Activated naive CD4-positive, alpha-beta T cell (primary cell): ENCODE measurements at places on chromosomes 1 and 21.

DNA sequence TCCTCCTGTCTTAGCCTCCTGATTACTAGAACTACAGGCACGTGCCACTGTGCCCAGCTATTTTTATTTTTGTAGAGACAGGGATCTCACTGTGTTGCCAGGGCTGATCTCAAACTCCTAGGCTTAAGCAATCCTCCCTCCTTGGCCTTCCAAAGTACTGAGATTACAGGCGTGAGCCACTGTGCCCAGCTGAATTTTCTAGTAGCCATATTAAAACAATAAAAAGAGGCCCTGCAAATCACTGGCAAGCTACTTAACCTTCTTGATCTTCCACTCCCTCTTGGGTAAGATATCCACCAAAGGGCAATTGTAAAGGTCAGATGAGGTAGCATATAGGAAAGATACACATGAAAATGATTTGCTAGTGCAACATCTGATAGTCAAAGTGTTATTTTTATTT lies 65.6 kb upstream of the SRSF10 start:
- DNase-seq, result no peak

DNA sequence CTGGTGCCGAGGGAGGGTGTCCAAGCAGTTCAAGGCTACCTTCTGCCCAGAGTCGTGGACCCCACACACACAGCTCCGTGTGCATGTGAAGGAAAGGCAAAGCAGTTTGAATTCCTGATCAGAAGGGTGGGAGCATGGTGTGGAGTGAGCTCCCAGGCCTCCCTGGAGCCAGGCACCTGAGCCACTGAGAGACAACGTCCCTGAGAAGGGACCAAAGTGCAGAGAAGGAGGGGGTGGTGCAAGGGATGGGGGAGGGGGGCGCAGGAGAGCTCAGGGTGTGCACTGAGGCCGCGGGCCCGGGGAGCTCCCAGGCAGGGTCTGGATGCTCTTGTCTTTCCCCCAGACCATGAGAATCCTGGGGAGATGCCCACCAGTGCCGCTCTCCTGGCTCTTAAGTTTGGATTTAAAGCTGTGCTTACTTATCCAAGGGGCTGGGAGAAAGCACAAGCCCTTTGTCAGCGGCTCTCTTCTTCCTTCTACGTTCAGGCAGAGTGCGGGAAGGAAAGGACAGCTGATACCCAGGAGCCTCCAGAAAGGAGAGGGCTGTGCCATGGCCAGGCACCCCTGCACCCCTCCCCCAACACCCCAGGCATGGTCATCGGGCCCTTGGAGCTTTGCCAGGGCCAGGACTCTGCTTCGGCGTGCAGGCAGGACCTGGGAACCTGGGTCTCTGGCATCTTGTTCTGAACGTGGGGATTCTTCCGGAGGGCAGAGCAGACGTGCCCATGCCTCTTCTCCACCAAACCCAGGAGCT lies 24.1 kb downstream of the ACTA1 start:
- no peak for DNase-seq

DNA sequence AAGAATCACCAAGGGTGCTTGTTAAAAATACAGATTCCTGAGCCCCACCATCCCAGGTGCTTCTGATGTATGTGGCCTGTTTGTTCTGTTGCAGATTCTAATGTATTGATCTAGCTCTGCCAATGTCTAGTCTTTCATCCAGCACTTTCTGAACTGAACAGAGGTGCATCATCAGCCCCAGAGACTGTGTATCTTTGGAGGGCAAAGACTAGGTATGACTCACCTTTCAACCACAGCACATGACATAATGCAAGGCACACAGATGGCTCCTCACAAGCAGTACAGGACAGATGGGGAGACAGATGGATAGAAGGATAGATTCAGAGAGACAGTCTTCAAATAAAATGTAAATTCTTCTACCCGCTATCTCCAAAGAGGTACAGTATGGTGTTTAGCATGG lies 32.3 kb downstream of the CD58 start:
- DNase-seq, result no peak

GRCh38 chr1:225368036-225368552 lies 59.7 kb downstream of the LBR start:
- no peak for DNase-seq

DNA sequence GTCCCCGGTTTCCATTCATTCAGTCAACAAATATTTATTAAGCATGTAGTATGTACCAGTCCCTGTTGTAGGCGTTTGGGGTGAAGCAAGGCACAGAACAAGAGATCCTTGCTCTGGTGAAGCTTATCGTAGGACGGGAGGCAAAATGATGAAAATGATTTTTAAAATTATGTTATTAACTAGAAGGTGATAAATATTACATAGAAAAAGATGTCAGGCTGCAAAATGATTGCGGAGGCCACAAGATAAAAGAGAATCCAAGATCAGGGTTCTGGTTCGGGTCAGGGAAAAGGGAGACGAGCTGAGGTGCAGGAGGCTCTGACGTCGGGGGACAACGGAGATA lies 602 bp upstream of the CGN start:
- DNase-seq, result no peak

- no peak for DNase-seq
Measured at GRCh38 chr1:155125511-155125945, 2.1 kb upstream of the EFNA1 start.

DNA sequence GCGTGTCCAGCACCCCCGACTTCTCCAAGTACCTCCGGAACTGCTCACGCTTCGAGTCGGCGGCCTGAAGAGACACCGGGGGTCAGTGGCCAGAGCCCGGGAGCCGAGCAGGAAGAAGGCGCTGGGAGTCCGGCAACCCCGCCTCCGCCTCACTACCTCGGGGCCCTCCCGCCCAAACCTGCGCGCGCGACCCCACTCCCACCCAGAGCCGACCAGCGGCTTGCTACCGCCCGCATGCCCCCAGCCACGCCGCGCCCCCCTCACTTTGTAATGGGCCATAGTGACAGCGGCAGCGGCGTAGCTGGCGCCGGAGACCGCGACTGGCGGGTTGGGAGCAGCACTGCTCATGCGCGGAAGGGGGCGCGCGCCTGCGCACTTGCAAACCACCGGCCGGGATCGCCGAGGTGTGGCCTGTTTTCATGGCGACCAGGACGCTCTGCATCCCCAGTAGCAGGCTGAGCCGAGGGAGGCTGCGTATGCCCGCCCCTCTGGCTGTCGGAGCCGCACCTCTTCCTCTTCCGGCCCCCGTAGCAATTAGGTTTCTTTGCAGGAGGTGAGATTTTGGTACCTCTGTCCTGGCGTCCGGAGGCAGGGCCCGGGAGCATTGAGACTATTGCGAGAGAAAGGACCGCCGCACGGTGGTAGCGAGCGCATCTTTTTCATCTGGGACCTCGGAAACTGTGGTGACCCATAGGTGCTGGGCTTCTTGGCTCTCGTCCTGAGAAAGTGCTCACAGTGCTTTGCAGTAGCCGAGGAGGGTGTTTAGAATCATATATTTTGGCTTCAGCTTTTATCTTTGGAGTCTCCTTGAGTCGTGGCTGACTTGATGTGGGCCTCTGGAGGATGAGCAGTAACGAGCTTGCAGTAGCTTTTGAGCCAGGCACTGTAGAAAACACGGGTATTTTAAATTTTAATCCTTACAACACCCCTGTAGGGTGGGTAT lies at the start of gene MYCBP:
MYCBP (minus strand) TSS at position 322 of the 943 bp plus-strand sequence; CDS start at position 279, 43 bp downstream.
- peak; percentile 92 for DNase-seq

- no peak for DNase-seq
Measured at GRCh38 chr1:1482856-1483255, 11.3 kb downstream of the ATAD3B start.

DNA sequence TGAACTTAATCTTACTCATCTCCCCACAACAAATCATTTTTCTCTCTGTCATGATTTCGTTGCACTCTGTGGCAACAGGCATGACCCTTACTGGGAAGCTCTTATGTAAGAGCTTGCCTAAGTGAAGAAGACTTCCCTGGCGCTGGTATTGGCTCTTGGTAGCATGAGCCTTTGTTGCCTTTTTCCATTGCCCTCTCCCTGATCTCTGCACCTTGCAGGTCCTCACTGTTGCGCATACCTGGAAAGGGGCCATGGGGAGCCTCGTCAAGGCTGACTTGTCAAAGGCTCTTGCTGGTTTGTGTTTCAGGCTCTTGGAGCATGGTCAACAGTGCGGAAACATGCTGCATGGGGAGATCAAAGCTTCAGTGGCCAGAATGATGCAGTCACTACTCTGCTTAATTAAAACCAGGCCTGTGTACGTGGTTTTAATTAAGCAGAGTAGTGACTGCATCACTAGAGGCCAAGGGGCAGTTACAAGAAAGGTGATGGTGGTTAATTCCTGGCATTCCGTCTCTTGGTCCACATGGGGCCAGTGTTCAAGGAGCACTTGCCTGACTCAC lies 141.3 kb downstream of the SPATA46 start:
- DNase-seq, result no peak

GRCh38 chr1:31569596-31570173 lies 6.6 kb upstream of the TINAGL1 start:
- no peak for DNase-seq

DNA sequence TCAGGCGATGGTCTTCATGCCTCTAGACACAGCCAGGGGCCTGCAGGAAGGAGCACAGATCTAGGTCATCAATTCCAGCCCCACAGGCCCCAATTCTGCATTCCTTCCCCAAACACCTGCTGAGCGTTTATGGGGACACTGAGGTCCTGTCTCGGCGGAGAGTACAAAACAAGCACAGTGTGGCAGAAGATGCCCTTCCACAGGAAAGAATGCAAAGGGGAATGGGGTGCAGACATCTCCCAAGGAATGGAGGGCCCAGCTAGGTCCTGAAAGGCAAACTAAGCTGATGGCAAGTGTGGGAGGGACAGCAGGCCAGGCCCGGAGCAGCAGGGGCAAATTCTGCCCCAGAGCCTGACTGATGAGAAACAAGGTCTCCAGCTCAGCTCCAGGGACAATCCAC lies 3.5 kb upstream of the S100A8 start:
- DNase-seq, result no peak

DNA sequence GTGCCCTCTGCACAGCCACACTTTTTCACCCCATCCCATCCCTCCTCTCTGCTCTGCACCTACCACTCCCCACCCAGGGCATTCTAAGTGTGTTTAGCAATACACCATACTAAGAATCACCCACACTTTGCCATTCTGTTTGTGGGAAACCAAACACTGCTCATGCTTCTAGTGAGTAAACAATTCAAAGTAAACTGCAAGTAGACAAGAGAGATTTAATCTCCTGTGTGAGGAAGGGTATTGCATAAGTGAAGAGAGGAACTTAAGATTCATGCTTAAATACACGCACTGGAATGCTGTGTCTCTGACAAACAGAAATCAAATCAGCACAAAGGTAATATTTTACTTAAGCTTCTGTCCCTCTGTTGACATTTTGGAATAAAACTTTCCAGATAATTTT lies 4.8 kb upstream of the EDARADD start:
- no peak for DNase-seq

DNA sequence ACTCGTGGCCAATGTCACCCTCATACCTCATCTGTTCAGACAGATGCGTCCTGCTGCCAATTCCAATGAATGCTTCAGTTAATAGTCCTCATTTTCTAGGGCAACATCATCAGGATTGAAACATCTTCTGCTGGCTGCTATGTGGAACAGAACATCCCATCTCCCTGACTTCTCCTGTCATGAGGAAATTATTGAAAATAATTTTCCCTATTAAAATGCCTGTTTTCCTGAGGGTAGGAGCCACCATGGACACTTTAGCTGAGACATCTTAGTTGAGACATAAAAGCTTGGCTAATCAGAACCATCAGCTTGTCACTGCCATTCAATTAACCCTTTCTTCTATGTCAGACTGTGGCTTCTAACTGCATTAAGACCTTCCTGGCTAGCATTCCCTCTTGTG lies 396.1 kb downstream of the HHAT start:
- no peak for DNase-seq

GRCh38 chr21:33362044-33362555 lies 37.3 kb downstream of the IFNAR1 start:
- DNase-seq, result peak; percentile 49

DNA sequence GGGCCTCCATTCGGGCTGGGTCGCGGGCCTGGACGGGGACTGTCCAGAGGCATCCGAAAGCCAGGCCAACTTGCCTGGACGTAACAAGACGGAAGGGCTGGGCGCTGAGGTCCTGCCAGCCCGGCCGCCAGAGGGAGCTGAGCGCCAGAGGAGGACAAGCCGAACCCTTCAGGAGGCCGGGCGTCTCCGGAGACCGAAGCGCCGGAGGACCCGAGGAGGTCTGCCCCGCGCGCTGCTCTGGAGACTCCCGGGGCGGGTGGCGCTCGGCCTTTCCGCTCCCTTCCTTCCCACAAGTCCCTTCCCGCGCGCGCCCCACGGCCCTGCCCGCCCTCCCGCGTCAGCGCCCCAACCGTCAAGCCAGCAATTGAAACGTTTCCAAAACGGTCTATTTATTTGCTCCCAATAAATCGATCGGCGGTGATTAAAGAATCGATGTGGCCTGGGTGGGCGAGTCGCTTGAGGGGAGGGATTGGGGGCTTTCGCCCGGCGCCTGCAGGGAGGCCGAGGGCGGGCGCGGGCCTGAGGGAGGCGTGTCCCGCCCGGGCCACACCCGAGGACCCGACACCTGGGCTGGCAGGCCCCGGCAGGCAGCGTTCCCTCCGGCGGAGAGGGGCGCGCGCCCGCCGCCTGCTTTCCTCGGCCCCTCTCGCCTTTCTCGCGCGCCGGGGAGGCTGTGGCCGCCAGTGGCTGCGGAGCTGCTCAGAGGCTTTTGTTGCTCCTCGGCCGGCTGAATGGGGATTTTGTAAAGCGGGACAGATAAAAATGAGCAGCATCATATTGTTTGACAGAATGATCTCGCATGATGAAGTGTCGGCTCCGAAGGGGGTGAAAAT lies 5.2 kb upstream of the FOXD3 start:
- no peak for DNase-seq

- no peak for DNase-seq
Measured at GRCh38 chr1:61517345-61517744, 207.6 kb downstream of the TM2D1 start.

- DNase-seq, result no peak
Measured at GRCh38 chr1:110916669-110917306, 43.8 kb downstream of the CD53 start.

GRCh38 chr21:25457411-25457810 lies 149.9 kb downstream of the MRPL39 start:
- DNase-seq, result no peak

GRCh38 chr1:4599951-4600481 lies 54.4 kb upstream of the AJAP1 start:
- DNase-seq, result no peak

GRCh38 chr1:117318426-117318825 lies 48.8 kb upstream of the MAN1A2 start:
- no peak for DNase-seq

- no peak for DNase-seq
Measured at GRCh38 chr1:23417570-23417969, 7.0 kb downstream of the TCEA3 start.

DNA sequence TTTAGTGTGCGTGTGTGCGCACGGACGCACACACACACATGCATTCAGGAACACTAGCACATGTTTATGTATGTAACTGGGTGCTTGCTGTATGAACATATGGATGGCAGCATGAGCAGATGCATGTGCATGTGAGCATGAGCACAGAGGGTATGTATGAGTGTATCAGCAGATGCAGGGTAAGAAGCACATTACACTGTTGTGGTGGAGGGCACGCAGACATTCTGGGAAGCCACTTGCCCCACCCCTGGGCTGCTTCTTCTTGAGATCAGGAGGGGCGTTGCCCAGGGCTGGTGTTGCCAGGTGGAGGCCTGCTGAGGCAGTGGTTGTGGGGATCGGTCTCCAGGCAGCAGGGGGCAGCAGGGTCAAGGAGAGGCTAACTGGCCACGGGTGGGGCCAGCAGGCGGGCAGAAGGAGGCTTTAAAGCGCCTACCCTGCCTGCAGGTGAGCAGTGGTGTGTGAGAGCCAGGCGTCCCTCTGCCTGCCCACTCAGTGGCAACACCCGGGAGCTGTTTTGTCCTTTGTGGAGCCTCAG lies 3.9 kb upstream of the P3R3URF start:
- DNase-seq, result no peak
